Left lobe of liver (tissue), 2 donors: ENCODE measurements at places on chromosomes 6 and 20.

DNA sequence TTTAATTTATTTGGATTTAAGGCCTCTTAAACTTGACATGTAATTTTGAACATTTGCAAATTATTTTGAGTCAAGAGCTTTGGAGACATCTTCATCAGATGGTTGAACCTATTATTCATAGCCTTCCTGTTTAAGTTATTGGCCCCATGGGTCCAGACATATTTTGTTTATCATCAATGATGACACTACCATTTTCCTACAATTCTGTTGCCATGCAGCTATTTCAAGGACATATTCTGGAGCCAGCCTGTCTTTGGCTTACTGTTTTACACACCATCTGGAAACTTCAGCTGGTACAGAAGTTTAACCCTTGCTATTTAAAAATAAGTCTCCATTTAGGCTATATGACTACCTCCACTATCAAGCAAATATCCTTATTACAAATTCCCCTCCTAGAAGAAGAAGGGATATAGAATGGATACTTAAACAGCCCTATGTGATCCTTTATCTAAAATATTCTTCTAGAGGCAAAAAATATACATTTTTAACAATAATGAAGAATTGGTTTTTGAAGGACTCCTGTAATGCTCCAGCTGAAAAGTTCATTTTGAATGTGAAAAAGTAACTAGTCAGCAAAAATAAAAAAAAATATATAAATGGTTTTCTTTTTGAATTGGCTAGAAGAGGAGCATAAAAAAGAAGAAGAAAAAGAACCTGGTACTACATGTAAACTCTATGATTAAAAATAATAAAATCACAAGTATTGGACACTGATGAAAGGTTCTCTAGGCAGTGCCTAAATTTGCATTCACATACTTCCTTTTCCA lies 544.0 kb upstream of the HS3ST5 start:
- no peak for DNase-seq

DNA sequence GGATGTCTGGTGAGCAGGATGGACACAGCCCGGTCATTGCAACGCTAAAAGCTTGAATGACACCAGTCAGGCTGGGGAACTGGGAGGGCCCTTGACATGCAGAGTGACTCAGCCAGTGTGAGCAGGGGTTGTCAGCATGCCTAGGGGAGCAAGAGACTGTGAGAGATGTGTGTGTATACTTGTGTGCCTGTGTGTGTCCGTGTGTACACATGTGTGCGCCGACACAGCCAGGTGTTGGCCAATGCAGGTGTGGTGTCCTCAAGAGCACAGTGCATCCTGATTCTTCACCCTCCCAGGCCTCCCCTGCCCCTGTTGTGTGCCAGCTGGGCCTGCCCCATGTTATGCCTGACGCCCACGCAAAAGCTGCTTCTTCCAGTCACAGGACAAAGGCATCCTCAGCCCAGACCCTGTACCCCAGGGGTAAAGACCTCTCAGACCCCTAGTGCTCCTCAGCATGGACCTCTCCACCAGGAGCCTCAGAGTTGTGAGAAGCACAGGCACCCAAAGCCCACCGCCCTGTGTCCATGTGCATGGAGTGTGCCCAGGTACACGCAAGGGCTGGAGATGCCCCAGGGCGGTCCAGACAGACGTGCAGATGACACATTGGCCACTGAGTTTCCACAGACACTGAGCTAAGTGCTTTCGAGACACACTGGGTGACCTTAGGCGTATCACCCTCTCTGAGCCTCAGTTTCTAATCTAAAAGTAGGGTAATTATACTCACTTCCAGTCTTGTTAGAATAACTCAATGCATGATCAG lies 16.6 kb downstream of the NRSN2 start:
- DNase-seq: no peak

GRCh38 chr6:139939189-139939979 lies 564.9 kb upstream of the CITED2 start:
- DNase-seq: no peak

DNA sequence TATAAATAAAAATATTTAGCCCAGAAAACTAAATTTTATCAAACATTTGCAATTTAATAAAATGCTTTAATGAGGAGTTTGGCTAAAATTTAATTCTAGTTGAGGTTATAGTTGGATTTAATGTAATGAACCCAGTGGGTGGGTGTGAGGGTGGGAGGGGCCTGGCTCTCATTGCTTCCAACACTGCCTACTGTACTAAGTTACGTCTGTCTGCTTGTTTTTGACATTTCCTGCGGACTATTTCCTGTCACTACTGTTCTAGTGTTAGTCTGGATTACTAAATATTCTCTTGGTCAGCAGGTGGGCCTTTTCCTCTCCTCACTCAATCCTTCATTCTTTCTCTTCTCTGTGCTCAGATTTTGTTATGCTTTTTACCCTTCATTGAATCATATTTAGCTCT lies 82.5 kb upstream of the MAP3K7 start:
- no peak for DNase-seq

DNA sequence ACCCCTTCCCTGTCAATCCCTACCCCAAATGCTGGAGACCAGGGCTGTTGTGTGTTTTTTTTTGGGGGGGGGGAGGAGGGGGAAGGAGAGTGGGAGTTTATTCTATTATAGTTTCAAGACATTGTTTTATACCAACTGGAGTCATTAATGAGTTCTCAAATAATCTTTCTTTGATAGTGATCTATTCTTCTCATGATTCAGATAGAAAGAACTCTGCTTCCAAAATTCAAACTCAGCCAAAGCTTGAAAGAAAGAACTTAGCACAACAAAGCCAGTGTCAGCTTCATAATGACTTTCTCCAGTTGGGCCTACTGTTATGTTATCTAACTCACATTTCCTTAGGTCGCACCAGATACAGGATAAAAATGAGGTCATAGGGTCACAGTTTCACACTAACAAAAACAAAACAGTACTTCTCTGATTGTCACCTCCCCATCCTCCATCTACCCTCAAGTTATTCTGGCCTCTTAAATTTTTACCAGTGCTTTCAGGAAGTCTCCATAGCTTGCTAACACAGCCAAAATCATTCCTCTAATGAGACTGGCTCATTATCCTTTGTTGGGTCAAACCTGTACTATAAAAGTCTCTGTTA lies 19.0 kb upstream of the MAP3K7 start:
- DNase-seq: no peak

GRCh38 chr6:147017153-147017552 lies 187.1 kb upstream of the STXBP5 start:
- DNase-seq: no peak

DNA sequence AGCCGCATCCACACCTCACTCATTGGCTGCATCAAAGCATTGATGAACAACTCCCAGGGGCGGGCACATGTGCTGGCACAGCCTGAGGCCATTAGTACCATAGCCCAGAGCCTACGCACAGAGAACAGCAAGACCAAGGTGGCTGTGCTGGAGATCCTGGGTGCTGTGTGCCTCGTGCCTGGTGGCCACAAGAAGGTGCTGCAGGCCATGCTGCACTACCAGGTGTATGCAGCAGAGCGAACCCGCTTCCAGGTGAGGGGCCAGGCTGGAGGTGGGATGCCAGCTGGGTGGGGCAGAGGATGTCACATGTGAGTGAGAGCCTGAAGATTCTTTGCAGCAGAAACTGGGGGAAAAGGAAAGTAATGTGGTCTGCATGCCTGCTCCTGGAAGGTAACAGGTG lies 66.7 kb downstream of the MOCS1 start:
- no peak for DNase-seq

- no peak for DNase-seq
Measured at GRCh38 chr6:92147246-92147645, 1272.1 kb downstream of the EPHA7 start.

- no peak for DNase-seq
Measured at GRCh38 chr20:59412875-59413284, 112.5 kb downstream of the EDN3 start.

- no peak for DNase-seq
Measured at GRCh38 chr6:109794201-109794923, 103.3 kb downstream of the FIG4 start.

DNA sequence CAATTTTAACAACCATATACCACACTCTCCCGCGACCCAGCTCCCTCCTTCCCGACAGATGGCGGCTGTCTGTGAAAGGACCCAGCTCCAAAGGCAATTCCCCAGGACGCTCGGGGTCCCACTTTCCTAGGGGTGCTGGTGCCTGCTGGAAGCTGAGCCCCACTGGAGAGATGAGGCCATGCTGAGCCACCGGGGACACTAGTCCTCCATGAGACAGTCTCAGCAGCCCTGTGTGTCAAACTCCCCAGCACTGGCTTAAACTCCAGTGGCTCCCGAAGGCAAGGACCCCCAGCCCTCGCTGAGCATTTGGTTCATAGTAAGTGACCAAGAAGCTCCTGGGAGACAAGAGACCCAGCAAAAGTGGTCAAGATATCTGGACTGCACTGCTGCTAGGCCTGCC lies 52.1 kb downstream of the SLC2A10 start:
- DNase-seq: no peak

- DNase-seq: no peak
Measured at GRCh38 chr6:157579467-157580031, 198.6 kb downstream of the ZDHHC14 start.

DNA sequence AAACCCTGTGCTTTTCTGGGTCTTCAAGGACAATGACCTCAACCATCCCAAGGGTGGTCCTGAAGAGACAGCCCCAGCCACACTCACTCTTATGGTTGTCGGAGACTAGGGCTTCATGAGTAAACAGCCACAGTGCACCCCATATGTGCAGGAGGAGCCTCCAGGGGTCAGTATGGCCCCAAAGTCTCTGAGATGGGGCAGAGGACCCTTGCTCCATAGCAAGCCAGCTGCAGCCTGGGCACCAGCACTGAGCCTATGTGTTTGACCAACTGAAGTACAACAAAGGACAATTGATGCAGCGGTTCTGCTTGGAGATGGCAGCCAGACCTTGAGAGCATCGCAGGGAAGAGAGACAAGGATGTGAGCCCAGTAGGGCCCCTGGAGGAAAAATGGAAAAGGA lies 112.2 kb downstream of the LRFN2 start:
- no peak for DNase-seq

- DNase-seq: peak; percentile 70
Measured at GRCh38 chr6:118748311-118749062, 97.1 kb upstream of the CEP85L start.

DNA sequence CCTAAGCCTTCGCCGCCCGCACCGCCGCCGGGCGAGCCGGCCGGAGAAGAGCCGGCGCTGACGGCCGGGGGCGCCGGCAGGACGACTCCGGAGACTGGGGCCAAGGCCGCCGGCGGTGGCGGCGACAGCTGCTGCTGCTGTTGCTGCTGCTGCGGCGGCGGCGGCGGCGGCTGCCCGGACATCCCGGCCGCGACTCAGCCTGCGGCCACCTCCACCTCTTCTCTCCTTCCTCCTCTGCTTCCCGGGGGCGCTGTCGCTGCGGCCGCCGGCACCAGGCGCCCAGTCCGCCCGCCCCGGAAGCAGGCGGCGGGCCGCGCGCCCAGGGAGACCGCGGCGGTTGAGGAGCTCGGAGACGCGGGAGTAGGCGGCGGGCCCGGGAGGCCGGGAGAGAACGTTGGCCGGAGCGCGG lies 307 bp downstream of the RANBP9 start:
- DNase-seq: no peak

GRCh38 chr6:7914991-7915789 lies 4.6 kb upstream of the TXNDC5 start:
- no peak for DNase-seq

DNA sequence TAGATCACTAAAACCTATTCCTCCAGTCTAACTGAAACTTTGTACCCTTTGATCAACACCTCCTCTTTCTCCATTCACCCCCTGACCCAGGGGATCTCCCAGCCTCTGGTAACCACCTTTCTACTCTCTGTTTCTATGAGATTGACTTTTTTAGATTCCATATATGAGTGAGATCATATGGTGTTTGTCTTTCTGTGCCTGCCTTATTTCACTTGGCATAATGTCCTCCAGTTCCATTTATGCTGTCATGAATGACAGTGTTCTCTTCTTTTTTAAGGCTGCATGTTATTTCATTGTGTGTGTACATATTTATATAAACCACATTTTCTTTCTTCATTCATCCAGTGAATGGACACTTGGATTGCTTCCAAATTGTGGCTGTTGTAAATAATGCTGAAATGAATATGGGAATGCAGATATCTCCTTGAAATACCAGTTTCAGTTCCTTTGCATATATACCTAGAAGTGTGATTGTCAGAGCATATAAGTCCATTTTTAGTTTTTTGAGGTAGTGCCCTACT lies 57.7 kb downstream of the DHX35 start:
- no peak for DNase-seq

GRCh38 chr6:679282-679681 lies 13.7 kb downstream of the EXOC2 start:
- no peak for DNase-seq

GRCh38 chr20:32823078-32823477 lies 3.3 kb downstream of the MAPRE1 start:
- no peak for DNase-seq

GRCh38 chr6:36772397-36772796 lies 66.8 kb downstream of the CPNE5 start:
- no peak for DNase-seq

- DNase-seq: no peak
Measured at GRCh38 chr20:25738198-25738597, 41.5 kb upstream of the ZNF337 start.

GRCh38 chr6:33483678-33484077 lies 29.3 kb downstream of the ZBTB9 start:
- no peak for DNase-seq

GRCh38 chr6:7471171-7471570 lies 70.3 kb upstream of the DSP start:
- no peak for DNase-seq

DNA sequence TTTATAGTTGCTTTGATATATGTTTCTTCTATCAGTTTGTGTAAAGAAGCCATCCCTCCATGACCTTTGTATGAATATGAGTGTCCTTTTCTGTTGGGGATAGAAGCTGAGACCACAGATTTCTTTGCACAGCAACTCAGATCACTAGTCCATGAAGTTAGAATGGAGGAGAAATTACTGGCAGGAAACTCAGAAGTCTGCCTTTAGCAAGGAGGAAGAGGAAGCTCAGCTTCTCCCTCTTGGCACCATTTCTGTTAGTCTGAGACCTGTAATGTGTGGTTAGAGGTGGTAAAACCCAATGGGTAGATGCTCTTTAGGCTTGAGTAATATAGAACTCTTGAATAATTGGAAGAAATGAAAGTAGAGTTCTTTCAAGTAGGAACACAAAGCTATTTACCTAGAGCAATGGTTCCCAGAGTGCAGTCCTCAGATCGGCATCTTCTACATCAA lies 995.3 kb upstream of the FLRT3 start:
- no peak for DNase-seq

DNA sequence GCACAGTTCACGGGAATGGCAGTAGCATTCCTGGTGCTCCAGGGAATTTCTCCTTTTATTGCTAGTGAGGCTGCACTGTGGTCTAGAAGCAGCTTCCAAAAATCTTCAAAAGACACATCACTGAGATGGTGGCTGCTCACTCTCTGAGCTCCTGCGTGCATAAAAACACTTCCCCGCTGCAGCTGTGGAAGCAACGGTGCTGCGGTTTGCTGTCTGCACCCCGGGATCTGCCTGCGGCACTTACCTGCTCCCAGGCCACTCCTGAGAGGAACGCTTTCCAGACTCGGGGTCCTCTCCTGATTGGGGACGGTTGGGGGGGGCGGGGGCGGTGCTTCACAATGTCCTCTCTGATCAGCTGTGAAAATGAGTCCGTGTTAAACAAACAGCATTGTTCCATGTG lies 77.9 kb downstream of the TMEM242 start:
- DNase-seq: no peak

- DNase-seq: no peak
Measured at GRCh38 chr6:125020385-125020784, 58.1 kb downstream of the RNF217 start.

- DNase-seq: no peak
Measured at GRCh38 chr20:24013953-24014352, 25.4 kb upstream of the GGTLC1 start.
